Activated CD8-positive, alpha-beta T cell treated with anti-CD3 and anti-CD28 coated beads, Interleukin-2, amount 10 ng/mL, durations not matched to agents 7 days and 5 days (primary cell): ENCODE measurements at places on chromosomes 2 and 18.

GRCh38 chr18:34802959-34803358 is 92.9 kb downstream of the DTNA start:
- no peak overlapping the region for H3K27ac ChIP-seq
- no peak for DNase-seq
- H3K4me3 ChIP-seq = no peak overlapping the region

DNA sequence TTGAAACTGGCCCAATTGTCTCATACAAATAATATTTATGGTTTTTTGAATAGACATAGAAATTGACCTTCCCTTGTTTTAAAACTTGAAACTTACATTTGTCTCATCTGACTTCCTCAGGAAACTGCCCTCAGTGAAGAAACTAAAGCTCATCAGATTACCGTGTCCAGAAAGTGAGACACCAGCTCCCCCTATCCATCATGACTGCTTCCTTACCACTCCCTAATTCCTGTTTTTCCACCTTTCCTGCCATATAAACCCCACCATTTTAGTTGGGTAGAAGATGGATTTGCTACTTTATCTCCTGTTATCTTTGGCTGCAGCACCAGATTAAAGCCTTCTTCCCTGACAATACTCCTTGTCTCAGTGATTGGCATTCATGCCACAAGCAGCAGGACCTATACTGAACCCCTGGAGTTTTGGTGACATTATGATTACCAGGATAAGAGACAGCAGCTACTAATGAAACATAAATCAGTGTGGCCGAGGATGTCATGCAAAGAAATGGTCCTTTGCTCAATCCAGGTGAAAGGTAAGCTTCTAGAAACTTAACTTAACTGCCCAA is 1627.6 kb upstream of the ZEB2 start:
- no peaks in the 10 kb centered on the region for H3K4me1 ChIP-seq
- no peak overlapping the region for H3K4me3 ChIP-seq
- no peak for DNase-seq
- H3K27me3 ChIP-seq = no peaks in the 10 kb centered on the region

DNA sequence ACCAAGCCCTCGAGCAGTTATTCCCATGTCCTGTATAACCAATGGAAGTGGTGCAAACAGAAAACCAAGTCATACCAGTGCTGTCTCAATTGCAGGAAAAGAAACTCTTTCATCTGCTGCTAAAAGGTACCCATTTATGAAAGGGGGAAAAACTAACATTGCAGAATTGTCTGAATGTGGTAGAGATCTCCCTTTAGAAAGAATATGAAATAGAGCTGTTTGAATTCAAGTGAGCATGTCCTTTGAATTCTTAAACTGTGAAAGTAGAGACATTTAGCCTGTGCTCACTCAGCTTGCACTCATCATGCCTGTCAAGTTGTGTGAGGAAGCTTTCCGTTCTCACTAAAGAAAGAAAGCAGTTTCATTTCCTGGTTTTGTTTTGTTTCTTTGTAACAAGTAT is 87.4 kb downstream of the EML4 start:
- DNase-seq = no peak
- peak overlapping the region; percentile 80 for H3K27ac ChIP-seq
- no peaks in the 10 kb centered on the region for H3K27me3 ChIP-seq
- peaks cover 46% of the 10 kb centered on the region for H3K4me1 ChIP-seq

- peak; percentile 59 for DNase-seq
- peaks cover 19% of the 10 kb centered on the region for H3K36me3 ChIP-seq
- peaks cover 93% of the 10 kb centered on the region for H3K4me1 ChIP-seq
- H3K27me3 ChIP-seq = no peaks in the 10 kb centered on the region
- H3K4me3 ChIP-seq = peak overlapping the region; percentile 73
Measured at GRCh38 chr2:11753452-11753885, 7.0 kb downstream of the LPIN1 start.

GRCh38 chr2:236673823-236674185 is 104.2 kb downstream of the ACKR3 start:
- no peak overlapping the region for H3K4me3 ChIP-seq
- no peak overlapping the region for H3K27ac ChIP-seq
- no peaks in the 10 kb centered on the region for H3K4me1 ChIP-seq
- H3K27me3 ChIP-seq = peaks cover 19% of the 10 kb centered on the region
- no peaks in the 10 kb centered on the region for H3K36me3 ChIP-seq

- H3K27me3 ChIP-seq = no peaks in the 10 kb centered on the region
- H3K4me1 ChIP-seq = peaks cover 59% of the 10 kb centered on the region
- H3K4me3 ChIP-seq = peak overlapping the region; percentile 93
- peaks cover 35% of the 10 kb centered on the region for H3K36me3 ChIP-seq
Measured at GRCh38 chr2:200962811-200963123, 693 bp downstream of the ORC2 start.

- H3K36me3 ChIP-seq = peaks cover 8% of the 10 kb centered on the region
- H3K4me3 ChIP-seq = no peak overlapping the region
- H3K27me3 ChIP-seq = no peaks in the 10 kb centered on the region
- peaks cover 55% of the 10 kb centered on the region for H3K4me1 ChIP-seq
- DNase-seq = no peak
- peak overlapping the region; percentile 83 for H3K27ac ChIP-seq
Measured at GRCh38 chr2:136376211-136376610, 258.3 kb upstream of the CXCR4 start.

GRCh38 chr2:186209532-186209931 is 276.5 kb upstream of the ZC3H15 start:
- H3K27ac ChIP-seq = no peak overlapping the region
- no peaks in the 10 kb centered on the region for H3K36me3 ChIP-seq
- H3K4me3 ChIP-seq = no peak overlapping the region

- H3K4me1 ChIP-seq = no peaks in the 10 kb centered on the region
- H3K27ac ChIP-seq = no peak overlapping the region
- no peak for DNase-seq
- no peak overlapping the region for H3K4me3 ChIP-seq
- no peaks in the 10 kb centered on the region for H3K36me3 ChIP-seq
- H3K27me3 ChIP-seq = no peaks in the 10 kb centered on the region
Measured at GRCh38 chr2:163389838-163390237, 346.0 kb downstream of the FIGN start.

GRCh38 chr2:150247481-150247880 is 240.0 kb downstream of the RND3 start:
- H3K4me3 ChIP-seq = no peak overlapping the region
- H3K27me3 ChIP-seq = no peaks in the 10 kb centered on the region
- no peaks in the 10 kb centered on the region for H3K36me3 ChIP-seq
- no peak overlapping the region for H3K27ac ChIP-seq
- DNase-seq = no peak

DNA sequence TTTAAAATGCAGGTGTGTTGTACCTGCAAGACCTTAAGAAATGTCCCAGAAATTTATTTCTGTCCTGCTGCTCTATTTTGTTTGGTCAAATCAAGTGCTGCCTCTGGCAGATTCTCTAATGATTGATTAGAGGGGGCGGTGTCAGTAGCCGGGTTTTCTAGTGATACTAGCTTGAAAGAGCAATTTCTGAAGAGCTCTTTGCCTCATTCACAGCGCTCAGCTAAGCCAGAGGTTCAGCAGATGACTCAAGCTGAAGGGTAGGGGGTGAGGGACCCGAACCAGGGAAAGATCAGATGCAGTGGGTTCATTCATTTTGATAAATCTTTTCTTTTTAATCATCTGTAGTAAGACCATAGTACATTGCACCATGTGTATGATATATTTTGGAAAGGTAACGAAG is 15.0 kb downstream of the ZBTB7C start:
- DNase-seq = no peak
- peaks cover 65% of the 10 kb centered on the region for H3K27me3 ChIP-seq
- no peak overlapping the region for H3K27ac ChIP-seq
- H3K4me3 ChIP-seq = no peak overlapping the region
- H3K4me1 ChIP-seq = no peaks in the 10 kb centered on the region

DNA sequence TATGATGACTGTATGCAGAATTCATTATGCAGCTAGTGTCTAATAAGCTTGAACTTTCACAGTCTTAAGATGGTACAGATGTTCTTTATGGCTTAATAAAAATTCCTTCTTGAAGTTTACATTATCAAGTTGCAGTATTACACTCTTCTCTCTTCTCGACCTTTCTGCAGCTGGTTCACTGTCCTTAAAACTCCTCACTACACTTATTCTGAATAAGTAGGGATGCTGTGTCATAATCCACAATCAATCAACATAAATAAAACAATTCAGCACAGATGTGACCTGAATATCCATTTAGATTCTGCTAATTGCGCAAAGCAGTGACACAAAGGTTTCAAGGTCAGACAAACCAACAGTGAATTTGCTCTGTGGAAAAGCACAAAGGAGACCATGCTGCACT is 356.8 kb downstream of the SUCLG1 start:
- no peak for DNase-seq
- no peak overlapping the region for H3K27ac ChIP-seq
- no peak overlapping the region for H3K4me3 ChIP-seq
- H3K4me1 ChIP-seq = no peaks in the 10 kb centered on the region
- no peaks in the 10 kb centered on the region for H3K36me3 ChIP-seq

DNA sequence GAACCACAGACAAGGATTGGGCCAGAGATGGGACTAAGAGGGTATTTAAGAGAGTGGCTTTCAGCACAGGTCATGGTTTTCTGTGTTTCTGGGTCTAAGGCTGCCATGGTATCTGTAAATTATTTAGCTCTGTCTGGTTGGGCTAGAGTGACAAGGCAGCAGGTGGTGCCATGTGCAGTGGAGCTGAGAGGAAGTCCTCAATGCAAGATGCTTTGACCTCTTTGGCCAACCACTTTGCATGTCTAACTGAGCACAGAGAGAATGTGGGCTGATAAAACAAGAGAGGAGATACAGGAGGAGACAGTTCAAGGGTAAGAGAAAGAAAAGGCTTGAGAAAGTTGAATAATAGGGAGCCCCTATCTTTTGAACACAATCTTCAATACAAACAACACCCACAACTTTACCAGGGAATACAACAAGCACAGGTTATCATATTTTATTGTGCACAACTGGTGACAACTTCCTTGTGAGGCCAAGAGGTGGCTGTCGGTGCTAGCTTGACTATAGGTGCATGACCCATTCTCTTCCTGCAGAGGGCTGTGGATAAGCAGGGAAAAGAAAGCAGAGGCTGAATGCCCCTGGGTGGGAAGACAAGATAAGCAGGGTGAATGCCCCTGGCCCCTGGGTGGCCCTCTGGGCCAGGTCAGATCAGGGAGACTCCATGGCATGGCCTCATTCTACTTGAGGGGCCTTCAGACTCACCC is 12.3 kb downstream of the FLACC1 start:
- DNase-seq = no peak
- no peak overlapping the region for H3K27ac ChIP-seq
- H3K27me3 ChIP-seq = no peaks in the 10 kb centered on the region
- peaks cover 9% of the 10 kb centered on the region for H3K4me1 ChIP-seq
- peaks cover 32% of the 10 kb centered on the region for H3K36me3 ChIP-seq
- H3K4me3 ChIP-seq = no peak overlapping the region

DNA sequence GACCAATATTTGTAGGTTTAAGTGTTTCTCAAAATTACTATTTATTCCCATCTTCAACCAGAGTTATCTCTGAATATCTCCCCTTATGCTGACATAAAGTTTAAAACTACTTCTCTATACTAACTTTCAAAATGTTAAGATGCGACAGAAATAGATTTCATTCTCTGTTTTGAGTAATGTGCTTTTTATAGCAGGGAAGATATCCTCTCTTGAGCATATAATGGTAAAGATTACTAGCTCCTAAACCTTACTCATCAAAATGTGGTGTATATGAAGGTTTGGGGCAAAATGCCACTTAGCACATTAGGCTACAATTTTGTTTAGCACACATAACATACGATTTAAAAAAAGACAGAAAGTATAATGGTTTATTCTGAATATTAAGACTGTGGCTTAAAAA is 54.4 kb downstream of the CWC22 start:
- peaks cover 41% of the 10 kb centered on the region for H3K36me3 ChIP-seq
- no peak overlapping the region for H3K27ac ChIP-seq
- DNase-seq = no peak

GRCh38 chr2:104638190-104638858 is 215.6 kb upstream of the POU3F3 start:
- H3K27ac ChIP-seq = no peak overlapping the region
- no peak for DNase-seq
- H3K36me3 ChIP-seq = no peaks in the 10 kb centered on the region
- H3K4me3 ChIP-seq = no peak overlapping the region
- H3K4me1 ChIP-seq = peaks cover 3% of the 10 kb centered on the region

DNA sequence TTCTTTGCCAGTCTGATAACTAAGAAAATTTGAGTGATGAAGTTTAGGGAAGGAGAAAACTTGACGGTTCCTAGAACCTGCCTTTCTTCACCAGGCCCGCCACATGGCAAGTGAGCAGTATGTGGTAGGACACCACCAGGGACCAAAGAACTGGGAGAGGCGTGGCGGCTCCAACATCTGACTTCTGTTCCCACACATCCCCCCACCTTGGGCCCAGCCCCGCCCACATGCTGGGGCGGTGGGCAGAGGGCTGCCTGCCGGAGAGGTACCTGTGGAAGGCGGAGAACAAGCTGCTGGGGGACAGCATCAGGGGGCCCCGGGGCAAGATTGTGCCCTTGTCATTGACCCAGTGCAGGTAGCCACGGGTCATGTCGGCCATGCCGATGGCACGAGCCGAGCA is 75.0 kb downstream of the EMILIN2 start:
- no peak overlapping the region for H3K4me3 ChIP-seq
- peaks cover 14% of the 10 kb centered on the region for H3K4me1 ChIP-seq
- no peaks in the 10 kb centered on the region for H3K27me3 ChIP-seq
- DNase-seq = peak; percentile 15
- H3K36me3 ChIP-seq = peaks cover 84% of the 10 kb centered on the region
